Activated gamma-delta T cell (primary cell): ENCODE measurements at places on chromosomes 11 and 22.
A peak's percentile ranks its signal among the peaks of the same experiment; 100 is the strongest.

- no peak for DNase-seq
Measured at GRCh38 chr11:9008011-9008550, 4.3 kb upstream of the NRIP3 start.

- no peak for DNase-seq
Measured at GRCh38 chr11:71433648-71434450, 14.3 kb downstream of the DHCR7 start.

GRCh38 chr11:34514597-34514996, 1.0 kb upstream of the ELF5 start:
- no peak for DNase-seq

DNA sequence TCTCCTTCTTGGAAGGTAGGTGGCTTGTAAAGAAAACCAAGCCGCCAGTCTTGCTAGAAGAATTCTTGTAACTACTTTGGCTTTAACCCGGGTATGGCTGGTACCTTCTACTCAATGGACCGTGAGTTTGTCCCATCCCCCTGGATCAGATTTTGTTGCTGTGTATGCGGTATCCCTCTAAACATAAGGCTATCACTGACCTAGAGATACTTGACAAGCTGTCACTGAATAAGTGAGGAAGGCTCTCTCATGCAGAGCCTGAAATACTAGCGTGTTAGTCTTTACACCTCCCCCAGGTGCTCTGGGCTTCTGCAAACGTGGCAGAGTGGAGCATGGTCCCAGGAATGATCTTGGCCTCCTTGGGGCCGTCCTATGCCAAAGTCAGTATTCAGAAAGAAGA, 34.5 kb downstream of the GLB1L2 start:
- DNase-seq = no peak

DNA sequence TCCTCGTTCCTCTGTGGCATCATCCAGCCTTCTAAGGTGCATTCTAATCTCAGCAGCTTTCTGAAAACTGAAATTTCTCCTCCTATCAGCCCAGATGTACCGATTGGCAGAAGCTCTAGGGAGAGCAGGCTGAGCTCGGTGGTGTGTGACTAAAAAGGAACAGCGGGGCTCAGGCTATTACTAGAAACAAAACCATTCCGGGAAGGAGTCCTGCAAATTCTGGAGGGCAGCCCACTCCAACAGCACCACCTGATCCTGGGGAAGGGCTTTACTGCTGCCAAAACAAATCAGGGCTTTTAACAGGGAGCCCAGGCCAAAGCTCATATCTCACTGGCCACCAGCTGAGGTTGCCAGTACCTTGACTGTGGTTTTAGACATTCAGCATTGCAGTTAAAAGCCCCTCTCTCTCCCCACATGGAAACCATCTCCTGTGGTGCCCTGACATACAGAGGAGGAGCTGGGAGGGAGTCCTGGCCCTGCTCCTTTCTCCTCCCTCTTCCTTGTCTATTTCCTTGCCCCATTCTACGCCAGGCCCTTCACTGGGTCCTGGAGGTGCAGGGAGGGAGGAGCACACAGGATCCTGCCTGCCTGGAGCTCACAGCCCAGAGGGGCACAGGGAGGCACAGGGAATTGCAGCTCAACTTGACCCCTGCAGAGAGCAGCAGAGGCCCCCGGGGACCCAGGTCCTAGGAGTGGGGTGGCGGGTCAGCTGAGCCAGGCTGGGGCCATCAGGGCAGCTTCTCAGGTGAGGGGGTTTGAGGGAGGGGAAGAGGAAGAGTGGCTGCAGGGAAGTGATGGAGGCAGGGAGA, 889 bp downstream of the PLAAT4 start:
- DNase-seq = no peak

DNA sequence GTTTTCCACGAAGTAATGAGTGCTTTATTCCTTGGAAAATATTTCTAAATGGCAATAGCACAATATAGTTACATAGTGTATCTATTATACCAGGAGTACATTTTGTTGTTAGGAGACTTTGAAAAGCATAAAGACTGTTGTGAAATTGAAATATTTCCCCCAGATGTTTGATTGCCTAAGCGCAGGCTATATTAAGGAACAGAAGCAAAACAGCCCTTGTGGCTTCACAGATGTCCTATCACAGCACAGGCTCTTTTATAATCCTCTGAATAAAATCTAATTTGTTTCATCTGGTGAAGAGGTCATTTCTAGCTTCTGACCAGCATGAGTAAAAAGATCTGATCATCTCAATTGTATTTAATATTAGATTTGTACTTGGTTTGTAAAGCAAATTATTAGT, 48.2 kb downstream of the BSX start:
- DNase-seq = no peak

DNA sequence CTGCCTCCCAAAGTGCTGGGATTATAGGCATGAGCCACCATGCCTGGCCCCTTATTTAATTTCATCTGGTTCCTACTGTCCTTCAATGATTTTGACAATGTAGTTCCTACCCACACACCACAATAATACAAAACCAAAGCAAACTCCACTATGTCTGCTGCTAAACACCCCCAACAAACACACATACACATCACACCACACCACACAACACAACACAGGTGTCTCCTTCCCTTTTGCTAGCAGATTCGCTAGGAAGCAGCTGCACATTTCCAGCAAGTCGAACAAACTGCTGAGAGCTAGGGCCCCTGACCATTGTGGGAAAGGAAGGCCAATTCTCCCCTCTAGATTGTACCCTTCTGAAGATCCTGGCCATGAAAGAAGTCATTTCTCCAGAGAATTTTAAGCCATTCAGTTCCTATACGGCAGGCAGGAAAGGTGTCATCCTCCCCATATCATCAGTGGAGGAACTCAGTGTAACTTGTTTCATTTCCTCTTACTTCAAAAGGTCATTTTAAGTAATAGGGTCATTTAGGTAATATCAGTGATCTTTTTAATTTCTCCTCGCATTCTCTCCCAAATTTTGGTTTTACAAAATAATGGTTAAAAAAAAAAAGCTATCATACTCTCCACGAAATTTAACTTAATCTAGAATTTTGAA, 18.5 kb downstream of the NUMA1 start:
- no peak for DNase-seq

- DNase-seq = no peak
Measured at GRCh38 chr11:97231231-97231630, 841.4 kb downstream of the JRKL start.

DNA sequence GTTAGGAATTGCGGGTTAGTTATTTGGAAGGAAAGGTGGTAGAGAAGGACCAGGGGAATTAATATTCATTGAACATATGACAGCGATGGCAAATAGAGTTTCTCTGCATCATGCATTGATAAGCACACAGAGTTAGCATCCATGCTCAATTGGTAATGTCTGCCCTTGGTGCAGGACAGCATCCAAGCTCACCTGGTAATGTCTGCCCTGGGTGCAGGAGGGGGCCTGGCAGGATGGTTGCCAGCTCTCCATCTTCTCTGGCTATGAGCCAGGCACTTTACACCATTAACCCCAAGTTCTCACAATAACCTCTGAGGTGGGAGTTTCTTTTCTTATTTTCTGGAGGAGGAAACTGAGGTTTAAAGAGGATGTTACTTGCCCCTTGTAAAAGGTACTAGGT, 50.4 kb upstream of the RBFOX2 start:
- no peak for DNase-seq

DNA sequence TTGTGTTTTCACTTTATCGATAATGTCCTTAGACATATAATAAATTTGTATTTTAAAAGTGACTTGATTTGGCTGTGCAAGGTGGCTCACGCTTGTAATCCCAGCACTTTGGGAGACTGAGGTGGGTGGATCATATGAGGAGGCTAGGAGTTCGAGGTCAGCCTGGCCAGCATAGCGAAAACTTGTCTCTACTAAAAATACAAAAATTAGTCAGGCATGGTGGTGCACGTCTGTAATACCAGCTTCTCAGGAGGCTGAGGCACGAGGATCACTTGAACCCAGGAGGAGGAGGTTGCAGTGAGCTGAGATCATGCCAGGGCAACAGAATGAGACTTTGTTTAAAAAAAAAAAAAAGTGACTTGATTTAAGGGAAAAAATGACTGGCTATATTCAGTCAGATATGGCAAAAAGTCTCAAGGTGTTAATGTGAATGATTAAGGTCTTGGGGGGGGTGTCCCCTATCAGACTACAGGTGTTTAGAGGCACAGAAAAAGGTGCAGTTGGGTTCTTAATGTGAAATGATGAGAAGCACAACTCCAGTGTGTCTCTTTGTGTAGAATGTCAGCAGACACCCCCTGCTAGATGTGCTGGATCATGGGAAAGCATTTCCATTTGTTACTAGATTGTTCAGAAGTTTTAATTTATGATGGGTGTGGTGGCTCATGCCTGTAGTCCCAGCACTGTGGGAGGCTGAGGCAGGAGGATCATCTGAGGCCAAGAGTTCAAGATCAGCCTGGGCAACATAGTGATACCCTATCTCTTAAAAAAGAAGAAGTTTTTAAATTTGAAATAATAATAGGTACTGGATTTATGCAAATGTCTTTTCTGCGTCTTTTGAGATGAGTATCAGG, 17.0 kb downstream of the NEAT1 start:
- DNase-seq = no peak

- DNase-seq = peak; percentile 70
Measured at GRCh38 chr22:31080848-31081649, at the start of gene SMTN. Gene SMTN, plus strand, starts transcription at chr22:31081318. Its CDS starts 1,941 bp downstream, at chr22:31083259.

- DNase-seq = no peak
Measured at GRCh38 chr11:25758145-25758661, 573.7 kb upstream of the ANO3 start.

DNA sequence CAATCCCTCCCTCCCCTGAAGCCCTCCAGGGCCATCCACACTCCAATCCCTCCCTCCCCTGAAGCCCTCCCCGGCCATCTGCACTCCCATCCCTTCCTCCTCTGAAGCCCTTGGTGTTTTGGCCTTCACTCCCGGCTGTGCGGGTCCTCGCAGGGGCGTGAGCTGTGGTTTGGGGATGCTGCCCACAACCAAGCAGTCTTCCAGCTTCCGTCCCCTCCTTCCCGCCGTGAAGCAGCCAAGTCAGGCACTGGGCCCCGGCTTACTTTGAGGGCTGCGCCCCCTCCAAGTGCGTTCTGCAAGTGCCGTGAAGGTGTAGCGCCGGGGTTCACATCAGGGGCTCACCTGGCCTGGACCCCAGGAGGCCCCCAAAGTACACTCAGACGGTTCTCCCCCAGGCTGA, 335.9 kb downstream of the BRD1 start:
- no peak for DNase-seq

- no peak for DNase-seq
Measured at GRCh38 chr11:120523196-120523595, 11.6 kb downstream of the GRIK4 start.

DNA sequence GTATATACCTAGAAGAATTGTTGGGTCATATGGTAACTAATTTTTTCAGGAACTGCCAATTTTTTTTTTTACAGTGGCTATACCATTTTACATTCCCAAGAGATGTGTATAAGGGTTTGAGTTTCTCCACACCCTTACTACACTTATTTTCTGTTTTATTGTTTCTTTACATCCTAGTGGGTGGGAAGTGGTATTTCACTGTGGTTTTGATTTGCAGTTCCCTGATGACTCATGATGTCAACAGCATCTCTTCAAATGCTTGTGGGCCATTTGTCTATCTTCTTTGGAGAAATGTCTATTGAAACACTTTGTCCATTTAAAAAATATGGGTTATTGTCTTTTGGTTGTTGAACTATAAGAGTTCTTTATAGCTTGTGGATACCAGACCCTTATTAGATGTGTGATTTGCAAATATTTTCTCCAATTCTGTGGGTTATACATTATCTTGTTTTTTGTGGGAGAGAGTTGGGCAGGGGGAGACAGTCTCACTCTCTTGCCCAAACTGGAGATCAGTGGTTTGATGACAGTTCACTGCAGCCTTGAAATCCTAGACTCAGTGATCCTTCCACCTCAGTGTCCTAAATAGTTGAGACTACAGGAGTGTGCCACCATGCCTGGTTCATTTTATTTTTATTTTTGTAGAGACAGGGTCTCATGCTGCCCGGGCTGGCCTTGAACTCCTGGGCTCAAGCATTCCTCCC, 30.3 kb upstream of the PISD start:
- DNase-seq = no peak

GRCh38 chr11:129163714-129164164, 28.4 kb downstream of the ARHGAP32 start:
- DNase-seq = no peak

- no peak for DNase-seq
Measured at GRCh38 chr11:113593698-113594308, 112.3 kb downstream of the TMPRSS5 start.

- no peak for DNase-seq
Measured at GRCh38 chr11:9710223-9710622, 46.3 kb downstream of the SWAP70 start.

- DNase-seq = no peak
Measured at GRCh38 chr22:46041642-46042041, 64.7 kb upstream of the WNT7B start.

DNA sequence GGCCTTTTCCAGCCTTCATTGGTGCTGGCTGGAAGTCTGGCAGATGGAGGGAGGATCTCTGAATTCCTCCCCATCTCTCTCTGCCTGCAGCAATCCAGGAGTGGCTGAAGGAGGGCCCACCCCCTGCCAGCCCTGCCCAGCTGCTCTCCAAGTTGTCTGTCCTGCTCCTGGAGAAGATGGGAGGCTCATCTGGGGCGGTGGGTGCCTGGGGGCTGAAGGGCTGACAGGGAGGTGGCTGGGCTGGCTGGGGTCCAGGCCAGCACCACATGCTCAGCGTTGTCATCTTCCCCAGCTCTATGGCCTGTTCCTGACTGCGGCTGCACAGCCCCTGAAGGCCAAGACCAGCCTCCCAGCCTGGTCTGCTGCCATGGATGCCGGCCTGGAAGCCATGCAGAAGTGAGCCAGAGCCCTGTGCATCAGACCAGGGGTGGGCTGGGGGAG, 12.2 kb downstream of the TKFC start:
- no peak for DNase-seq
